Left renal cortex interstitium (tissue), 4 donors: ENCODE measurements at places on chromosomes 16 and 17. TPM values are rescaled to one million over a fixed set of nuclear protein-coding genes. Genes with fewer than 3 reads are reported as not detected.

Gene C16orf74
- polyA plus RNA-seq: 3.5 TPM

Gene CDR2L
- 12.0 TPM for polyA plus RNA-seq

Gene STAC2
- 5.2 TPM for polyA plus RNA-seq

Gene ZNF768
- polyA plus RNA-seq: 54.9 TPM

Gene OR4D1
- polyA plus RNA-seq: 0.07 TPM

Gene ACSM2B
- 69.5 TPM for polyA plus RNA-seq

Gene KRTAP4-9
- polyA plus RNA-seq: not detected

Gene KRTAP1-1
- polyA plus RNA-seq: not detected

Gene RAMP2
- 118 TPM for polyA plus RNA-seq

Gene PRAC1
- not detected for polyA plus RNA-seq

Gene EVI2B
- 0.99 TPM for polyA plus RNA-seq

Gene TEKT3
- 0.95 TPM for polyA plus RNA-seq

Gene SOCS7
- polyA plus RNA-seq: 22.7 TPM

Gene HNF1B
- polyA plus RNA-seq: 113 TPM

Gene SNTB2
- 12.8 TPM for polyA plus RNA-seq

Gene ZNF469
- 2.1 TPM for polyA plus RNA-seq

Gene STRADA
- polyA plus RNA-seq: 80.8 TPM

Gene CHST4
- polyA plus RNA-seq: 0.28 TPM

Gene CHD9NB
- 10.8 TPM for polyA plus RNA-seq

Gene PRSS33
- polyA plus RNA-seq: 0.46 TPM

Gene KIF18B
- polyA plus RNA-seq: 16.9 TPM

Gene MPP2
- polyA plus RNA-seq: 7.6 TPM

Gene CACNG5
- 1.8 TPM for polyA plus RNA-seq
